Upper lobe of right lung (tissue), 1 donor: ENCODE measurements at places on chromosomes 1 and 21. TPM values are rescaled to one million over a fixed set of nuclear protein-coding genes. Genes with fewer than 3 reads are reported as not detected.

GRCh38 chr1:156276966-156277381, 5.7 kb downstream of the SMG5 start:
- no peaks in the 10 kb centered on the region for H3K27me3 ChIP-seq
- no peak for DNase-seq
- peaks cover 80% of the 10 kb centered on the region for H3K36me3 ChIP-seq
- no peak overlapping the region for H3K4me3 ChIP-seq

GRCh38 chr1:30729901-30730300, 6.5 kb upstream of the MATN1 start:
- H3K4me1 ChIP-seq, result no peaks in the 10 kb centered on the region
- H3K27ac ChIP-seq, result no peak overlapping the region
- peaks cover 14% of the 10 kb centered on the region for H3K36me3 ChIP-seq
- DNase-seq, result no peak
- no peaks in the 10 kb centered on the region for H3K27me3 ChIP-seq

DNA sequence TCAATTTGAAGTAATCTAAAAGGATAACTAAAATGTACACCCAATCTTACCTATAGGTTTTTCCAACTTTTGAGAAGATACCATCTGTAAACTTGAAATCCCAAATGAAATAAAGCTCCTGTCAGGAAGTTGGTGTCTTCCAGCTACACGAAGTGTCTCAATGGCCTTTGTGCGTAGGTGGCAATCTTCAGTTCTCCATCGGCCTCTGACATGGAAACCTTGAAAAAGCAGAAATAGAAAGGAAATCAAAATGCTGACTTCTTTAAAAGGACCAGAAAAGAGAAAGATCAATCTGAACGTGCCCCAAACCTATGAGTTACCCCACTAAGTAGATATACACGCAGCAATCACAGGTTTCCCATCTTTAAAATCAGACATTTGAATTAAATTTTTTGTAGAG, 10.0 kb downstream of the MKNK1 start:
- peak overlapping the region; percentile 76 for H3K27ac ChIP-seq
- no peak overlapping the region for H3K4me3 ChIP-seq
- no peaks in the 10 kb centered on the region for H3K27me3 ChIP-seq
- H3K4me1 ChIP-seq, result peaks cover 17% of the 10 kb centered on the region
- peaks cover 48% of the 10 kb centered on the region for H3K36me3 ChIP-seq
- DNase-seq, result no peak

DNA sequence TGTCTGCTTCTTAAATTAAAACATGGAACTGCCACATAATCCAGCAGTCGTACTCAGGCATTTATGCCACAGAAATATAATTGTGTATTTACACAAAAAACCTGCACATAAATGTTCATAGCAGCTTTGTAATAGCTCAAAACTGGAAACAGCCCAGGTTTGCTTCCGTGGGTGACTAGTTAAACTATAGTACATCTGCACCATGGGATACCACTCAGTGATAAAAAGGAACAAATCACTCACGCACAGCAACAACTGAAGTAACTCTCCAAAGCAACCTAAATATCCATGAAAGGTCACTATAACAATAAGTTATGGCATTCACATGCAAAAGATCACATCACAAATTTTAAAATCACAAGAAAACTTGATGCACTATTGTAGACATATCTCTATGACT, 64.4 kb downstream of the KCNT2 start:
- H3K4me1 ChIP-seq, result no peaks in the 10 kb centered on the region
- H3K27ac ChIP-seq, result no peak overlapping the region
- no peak overlapping the region for H3K4me3 ChIP-seq
- H3K27me3 ChIP-seq, result no peaks in the 10 kb centered on the region
- DNase-seq, result no peak
- no peaks in the 10 kb centered on the region for H3K36me3 ChIP-seq

DNA sequence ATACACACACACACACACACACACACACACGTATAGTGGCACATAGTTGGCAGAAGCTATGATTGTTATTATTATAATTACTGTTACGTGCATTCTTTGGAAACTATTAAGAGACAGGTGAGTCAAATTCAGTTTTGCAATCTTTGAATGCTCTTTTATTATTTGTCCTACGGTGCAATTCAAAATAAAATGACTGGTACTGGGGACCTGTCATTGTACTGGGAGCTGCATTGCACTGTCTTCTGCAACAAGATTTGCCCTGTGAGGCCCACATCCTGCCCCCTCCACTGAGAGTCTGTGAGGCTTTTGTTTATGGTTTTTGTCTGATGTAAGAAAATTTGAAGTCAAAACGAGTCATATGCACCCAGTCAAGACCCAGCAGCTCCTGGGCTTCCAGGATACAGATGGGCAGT, 1.9 kb downstream of the LY9 start:
- H3K27me3 ChIP-seq, result no peaks in the 10 kb centered on the region

GRCh38 chr1:107139833-107140702, 771 bp upstream of the NTNG1 start:
- H3K27me3 ChIP-seq, result peaks cover 29% of the 10 kb centered on the region
- peak overlapping the region; percentile 61 for H3K4me3 ChIP-seq
- DNase-seq, result peak; percentile 65
- H3K4me1 ChIP-seq, result peaks cover 9% of the 10 kb centered on the region
- no peaks in the 10 kb centered on the region for H3K36me3 ChIP-seq

GRCh38 chr21:20270365-20271055, 727.7 kb upstream of the NCAM2 start:
- H3K27me3 ChIP-seq, result no peaks in the 10 kb centered on the region
- no peak overlapping the region for H3K4me3 ChIP-seq
- no peaks in the 10 kb centered on the region for H3K36me3 ChIP-seq

DNA sequence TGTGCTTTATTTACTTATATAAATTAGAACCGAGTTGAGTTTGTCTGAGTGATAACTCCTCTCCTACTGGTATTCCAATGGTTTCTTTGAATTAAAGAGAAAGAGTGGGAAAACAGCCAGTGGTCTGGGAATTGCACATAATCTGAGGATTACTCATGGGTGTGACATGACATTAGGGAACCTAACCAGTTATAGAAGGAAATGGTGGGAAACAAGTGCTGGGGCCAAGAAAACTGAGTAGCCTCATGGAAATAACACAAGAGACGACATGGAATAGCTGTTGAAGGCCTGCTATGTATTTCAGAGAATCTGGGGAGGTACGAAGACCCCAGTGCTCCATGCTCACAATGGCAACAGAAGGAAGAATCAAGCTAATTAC, 41.8 kb upstream of the LRRC52 start:
- no peaks in the 10 kb centered on the region for H3K4me1 ChIP-seq
- no peaks in the 10 kb centered on the region for H3K36me3 ChIP-seq
- no peak for DNase-seq
- no peak overlapping the region for H3K4me3 ChIP-seq
- peaks cover 4% of the 10 kb centered on the region for H3K27me3 ChIP-seq

DNA sequence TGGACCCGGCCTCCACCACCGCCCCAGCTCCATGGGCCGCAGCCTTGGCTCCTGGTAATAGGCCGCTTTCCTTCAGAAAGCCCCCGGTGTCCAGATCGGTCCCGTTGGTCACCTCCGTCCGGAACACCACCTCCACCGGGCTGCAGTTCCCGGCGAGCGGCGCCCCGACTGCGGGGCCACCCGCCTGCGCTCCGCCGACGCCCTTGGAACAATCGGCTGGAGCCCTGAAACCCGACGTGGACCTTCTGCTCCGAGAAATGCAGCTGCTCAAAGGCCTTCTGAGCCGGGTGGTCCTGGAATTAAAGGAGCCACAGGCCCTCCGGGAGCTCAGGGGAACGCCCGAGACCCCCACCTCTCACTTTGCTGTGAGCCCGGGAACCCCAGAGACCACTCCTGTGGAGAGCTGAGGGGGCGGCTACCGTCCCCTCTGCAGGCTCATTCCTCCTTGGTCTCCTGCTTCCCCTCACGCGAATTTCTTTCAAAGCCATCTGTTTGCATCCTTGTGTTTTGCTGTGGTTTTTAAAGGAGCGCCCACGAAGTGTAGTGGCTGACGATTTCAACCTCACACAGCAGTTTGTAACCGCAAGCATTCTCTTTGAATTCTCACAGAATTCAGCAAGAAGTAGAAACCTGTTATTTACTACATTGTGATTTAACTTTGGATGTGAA, 6.0 kb downstream of the FCRLB start:
- peak overlapping the region; percentile 87 for H3K4me3 ChIP-seq
- H3K27ac ChIP-seq, result peak overlapping the region; percentile 90
- H3K36me3 ChIP-seq, result no peaks in the 10 kb centered on the region
- H3K27me3 ChIP-seq, result no peaks in the 10 kb centered on the region
- DNase-seq, result no peak
- peaks cover 5% of the 10 kb centered on the region for H3K4me1 ChIP-seq

The CHRM3 gene
- total RNA-seq, result 5.4 TPM

The CRYAA gene
- not detected for total RNA-seq

The SYNC gene
- 16.9 TPM for total RNA-seq

The JAM2 gene
- total RNA-seq, result 38.6 TPM

The FBLIM1 gene
- total RNA-seq, result 39.0 TPM

The PTPN7 gene
- total RNA-seq, result 7.3 TPM

The RALGPS2 gene
- total RNA-seq, result 5.3 TPM

The CRP gene
- total RNA-seq, result 0.26 TPM

The ST6GALNAC5 gene
- 23.1 TPM for total RNA-seq

The FCRL6 gene
- total RNA-seq, result 3.2 TPM

The USP33 gene
- 63.6 TPM for total RNA-seq
